ENCODE measurements at places on chromosomes 13 and 19.

GRCh38 chr19:46284635-46285034 lies 12.2 kb upstream of the HIF3A start:
- DNase-seq, result no peak

GRCh38 chr19:39607021-39607420 lies 4.7 kb downstream of the LGALS13 start:
- DNase-seq, result no peak

- DNase-seq, result no peak
Observed at GRCh38 chr19:30479231-30479630, 107.0 kb downstream of the ZNF536 start.

DNA sequence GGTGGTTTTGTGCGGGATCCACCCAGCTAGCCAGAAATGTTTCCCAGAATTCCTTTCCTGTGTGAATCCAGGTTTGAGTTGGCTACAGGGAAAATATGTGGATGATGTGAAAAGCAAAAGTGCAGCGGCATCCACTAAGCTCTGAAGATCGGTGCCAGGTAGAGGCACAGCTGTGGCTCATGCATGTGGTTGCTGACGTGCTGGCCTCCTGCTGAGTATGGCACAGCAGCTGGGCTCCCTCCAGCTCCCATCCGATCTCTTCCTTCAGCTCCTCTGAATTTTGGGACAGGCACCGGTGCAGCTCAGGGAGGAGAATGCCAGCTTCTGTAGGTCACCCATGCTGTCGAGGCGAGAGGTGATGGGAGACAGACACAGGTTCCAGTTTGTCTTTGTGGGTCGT lies 84.0 kb upstream of the GSX1 start:
- peak; percentile 4 for DNase-seq

DNA sequence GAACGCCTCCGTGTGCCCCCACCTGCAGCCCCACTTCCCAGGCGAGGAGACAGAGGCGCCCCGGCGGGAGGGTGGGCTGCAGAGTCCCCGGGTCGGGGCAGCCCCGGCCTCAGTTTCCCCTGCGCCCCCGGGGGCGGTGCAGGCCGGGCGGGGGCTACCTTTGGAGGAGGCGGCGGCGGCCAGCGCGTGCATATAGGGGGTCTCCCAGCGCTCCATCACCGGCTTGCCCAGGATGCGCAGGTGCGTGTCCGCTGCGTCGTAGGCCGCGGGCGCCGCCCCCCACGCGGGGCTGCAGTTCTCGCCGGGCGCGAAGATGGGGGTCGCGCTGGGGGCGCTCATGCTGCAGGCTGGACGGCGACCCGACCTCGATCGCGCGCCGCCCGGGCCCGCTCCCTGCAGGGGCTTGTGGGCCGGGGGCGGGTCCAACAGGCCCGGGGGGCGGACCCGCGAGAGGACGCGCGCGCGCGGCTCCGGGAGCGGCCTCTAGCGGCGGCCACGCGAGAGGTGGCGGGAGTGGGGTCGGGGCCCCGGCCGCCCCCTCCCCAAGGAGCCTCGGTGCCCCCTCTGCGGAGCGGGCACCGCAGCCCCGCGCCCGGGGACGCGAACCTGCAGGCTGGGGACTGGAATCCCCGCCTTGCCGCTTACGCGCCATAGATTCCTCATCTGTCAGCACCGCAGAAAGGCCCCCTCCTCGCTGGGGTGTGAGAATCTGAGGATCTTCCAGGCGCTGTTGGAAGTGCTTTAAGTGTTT lies at the start of gene GAMT:
Gene GAMT, minus strand, starts transcription at position 405 of the 751 bp plus-strand sequence. Its CDS starts 66 bp downstream, at position 339.
- DNase-seq, result peak; percentile 4

- no peak for DNase-seq
Observed at GRCh38 chr13:73479351-73479750, 420.5 kb downstream of the KLF5 start.

- DNase-seq, result no peak
Observed at GRCh38 chr13:110583178-110583865, 21.8 kb upstream of the RAB20 start.

DNA sequence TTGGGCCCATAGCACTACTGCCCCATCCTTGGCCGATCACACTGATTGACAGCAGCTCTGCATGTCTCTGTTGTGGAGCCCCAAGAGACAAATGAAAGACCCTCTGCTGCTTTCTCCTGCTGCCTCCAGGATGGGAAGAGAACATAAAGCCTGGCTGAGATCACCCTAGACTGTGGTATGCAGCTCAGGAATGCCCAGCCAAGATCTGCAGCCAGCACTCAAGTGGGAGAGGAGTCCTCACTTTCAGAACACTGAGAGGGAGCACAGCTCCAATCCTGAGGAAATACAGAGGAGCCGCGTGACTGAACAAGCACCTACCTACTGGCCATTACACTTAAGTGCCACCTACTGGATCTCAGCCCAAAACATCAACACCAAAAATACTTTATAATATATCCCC lies 203.0 kb downstream of the POSTN start:
- no peak for DNase-seq

DNA sequence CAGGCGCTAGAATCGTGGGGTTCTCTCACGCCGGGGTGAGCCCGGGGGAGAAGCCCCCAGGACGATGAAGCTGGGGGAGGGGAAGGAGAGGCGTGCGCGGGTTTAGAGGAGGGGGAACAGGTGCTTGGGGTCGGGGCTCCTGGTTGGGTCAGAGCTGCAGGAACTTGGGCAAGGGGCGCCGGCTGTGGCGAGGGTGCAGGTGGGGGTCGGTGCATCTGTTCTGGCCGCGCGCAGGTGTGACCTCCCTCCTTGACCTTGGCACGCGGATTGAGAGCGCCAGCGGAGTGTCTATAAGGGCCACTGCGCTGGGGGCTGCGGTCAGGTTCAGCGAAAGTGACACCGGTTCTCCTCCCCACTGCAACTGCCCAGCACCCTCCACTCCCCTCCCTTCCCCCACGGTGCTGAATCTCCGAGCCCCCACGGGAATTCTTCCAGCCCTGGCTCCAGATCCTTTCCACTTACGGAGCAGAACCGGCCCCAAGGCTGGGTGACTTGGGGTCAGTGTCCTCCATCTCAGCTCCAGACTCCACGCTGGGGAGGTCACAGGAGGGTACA lies 618 bp downstream of the TMEM38A start:
- no peak for DNase-seq

Measured in DMS79 treated with DMSO at 0.1 percent for 48 hours (cell line).